IPS DF 6.9 (cell line): ENCODE measurements at places on chromosomes 3 and 15.

- H3K36me3 ChIP-seq: no peaks in the 10 kb centered on the region
- no peak for DNase-seq
- peaks cover 5% of the 10 kb centered on the region; the same call in 1 of the 2 replicates for H3K4me1 ChIP-seq
- H3K27ac ChIP-seq: no peak overlapping the region
Measured at GRCh38 chr3:13025090-13025489, 48.1 kb downstream of the IQSEC1 start.

- no peak overlapping the region for H3K27ac ChIP-seq
- no peaks in the 10 kb centered on the region for H3K27me3 ChIP-seq
- DNase-seq: no peak
- H3K4me3 ChIP-seq: no peak overlapping the region
Measured at GRCh38 chr15:101038327-101039003, 119.3 kb downstream of the LRRK1 start.

GRCh38 chr15:51350723-51351122 lies 9.3 kb downstream of the GLDN start:
- no peaks in the 10 kb centered on the region for H3K36me3 ChIP-seq
- no peaks in the 10 kb centered on the region for H3K4me1 ChIP-seq
- no peak overlapping the region for H3K27ac ChIP-seq

- no peak overlapping the region for H3K27ac ChIP-seq
- DNase-seq: no peak
- no peak overlapping the region for H3K4me3 ChIP-seq
- no peaks in the 10 kb centered on the region for H3K36me3 ChIP-seq
- no peaks in the 10 kb centered on the region for H3K27me3 ChIP-seq
Measured at GRCh38 chr3:171311784-171312183, 148.4 kb downstream of the TNIK start.

DNA sequence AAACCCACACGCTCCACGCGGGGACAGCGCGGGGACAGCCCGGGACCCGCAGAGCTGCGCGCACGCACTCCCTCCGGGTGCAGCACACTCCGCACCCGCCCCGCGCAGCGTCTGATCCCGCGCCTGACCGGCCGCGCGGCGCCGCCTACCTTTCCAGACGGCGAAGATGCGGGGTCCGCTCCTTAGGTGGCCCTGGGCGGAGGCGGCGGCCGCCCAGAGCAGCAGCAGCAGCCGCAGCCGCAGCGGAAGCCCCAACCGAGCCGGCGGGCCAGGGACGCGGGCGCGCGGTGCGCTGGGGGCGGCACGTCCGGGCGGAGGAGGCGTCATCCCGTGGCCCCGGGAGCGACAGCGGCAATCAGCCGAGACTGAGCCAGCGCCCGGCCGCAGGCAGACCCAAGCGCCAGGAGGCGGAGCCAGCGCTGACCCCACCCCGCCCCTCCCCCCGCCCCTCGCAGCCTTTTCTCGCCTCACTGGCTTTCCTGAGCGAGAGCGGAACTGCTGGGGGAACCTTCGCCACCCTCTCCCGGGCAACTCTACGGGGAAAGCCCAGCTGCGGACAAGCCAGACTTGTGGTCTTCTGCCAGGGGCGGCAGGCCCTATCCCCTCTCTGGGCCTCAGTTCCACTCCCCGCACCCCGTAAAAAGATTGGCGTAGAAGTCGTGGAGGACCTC lies at the start of gene SEMA7A:
Gene SEMA7A (minus strand): TSS at position 367 of the 671 bp plus-strand sequence. CDS start 40 bp downstream, at position 327.
- H3K27me3 ChIP-seq: no peaks in the 10 kb centered on the region; the same call in 1 of the 2 replicates
- DNase-seq: peak; percentile 48
- H3K4me1 ChIP-seq: 0 out of 2 replicates have a peak, but pooled peaks cover 2% of the 10 kb centered on the region
- no peak within 1 kb of the TSS for H3K27ac ChIP-seq
- H3K36me3 ChIP-seq: no peaks in the 10 kb centered on the region; the same call in 1 of the 2 replicates
- H3K4me3 ChIP-seq: peak within 1 kb of the TSS; percentile 86

- no peak overlapping the region for H3K4me3 ChIP-seq
- no peak overlapping the region for H3K27ac ChIP-seq
- DNase-seq: no peak
- H3K36me3 ChIP-seq: no peaks in the 10 kb centered on the region
Measured at GRCh38 chr3:134081211-134081610, 51.5 kb upstream of the SLCO2A1 start.

- H3K27me3 ChIP-seq: no peaks in the 10 kb centered on the region
- no peaks in the 10 kb centered on the region; the same call in 1 of the 2 replicates for H3K4me1 ChIP-seq
- H3K36me3 ChIP-seq: no peaks in the 10 kb centered on the region
Measured at GRCh38 chr3:69787436-69788168, 48.3 kb downstream of the MITF start.

DNA sequence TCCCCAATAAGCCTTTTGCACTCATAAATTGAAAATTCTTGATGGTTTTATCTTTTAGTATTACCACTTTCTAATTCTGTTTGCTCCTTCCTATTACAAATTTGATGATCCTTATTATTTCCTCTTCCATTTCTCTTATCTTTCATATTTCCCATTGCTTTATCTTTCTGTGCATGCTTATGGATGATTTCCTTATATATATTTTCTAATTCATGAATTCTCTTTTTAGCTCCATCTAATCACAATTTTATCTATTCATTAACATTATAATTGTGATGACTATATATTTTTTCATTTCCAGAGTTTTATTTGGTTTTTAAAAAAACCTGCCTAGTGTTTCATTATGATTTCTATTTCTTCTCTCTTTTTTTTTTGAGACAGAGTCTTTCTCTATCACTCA lies 17.9 kb downstream of the FOXL2NB start:
- H3K27me3 ChIP-seq: no peaks in the 10 kb centered on the region
- H3K4me3 ChIP-seq: no peak overlapping the region
- no peak overlapping the region for H3K27ac ChIP-seq
- H3K36me3 ChIP-seq: no peaks in the 10 kb centered on the region
- no peaks in the 10 kb centered on the region for H3K4me1 ChIP-seq

GRCh38 chr3:72473156-72473555 lies 375.1 kb downstream of the SHQ1 start:
- no peaks in the 10 kb centered on the region for H3K36me3 ChIP-seq
- no peak overlapping the region for H3K27ac ChIP-seq
- H3K4me3 ChIP-seq: no peak overlapping the region
- H3K27me3 ChIP-seq: no peaks in the 10 kb centered on the region
- H3K4me1 ChIP-seq: no peaks in the 10 kb centered on the region

DNA sequence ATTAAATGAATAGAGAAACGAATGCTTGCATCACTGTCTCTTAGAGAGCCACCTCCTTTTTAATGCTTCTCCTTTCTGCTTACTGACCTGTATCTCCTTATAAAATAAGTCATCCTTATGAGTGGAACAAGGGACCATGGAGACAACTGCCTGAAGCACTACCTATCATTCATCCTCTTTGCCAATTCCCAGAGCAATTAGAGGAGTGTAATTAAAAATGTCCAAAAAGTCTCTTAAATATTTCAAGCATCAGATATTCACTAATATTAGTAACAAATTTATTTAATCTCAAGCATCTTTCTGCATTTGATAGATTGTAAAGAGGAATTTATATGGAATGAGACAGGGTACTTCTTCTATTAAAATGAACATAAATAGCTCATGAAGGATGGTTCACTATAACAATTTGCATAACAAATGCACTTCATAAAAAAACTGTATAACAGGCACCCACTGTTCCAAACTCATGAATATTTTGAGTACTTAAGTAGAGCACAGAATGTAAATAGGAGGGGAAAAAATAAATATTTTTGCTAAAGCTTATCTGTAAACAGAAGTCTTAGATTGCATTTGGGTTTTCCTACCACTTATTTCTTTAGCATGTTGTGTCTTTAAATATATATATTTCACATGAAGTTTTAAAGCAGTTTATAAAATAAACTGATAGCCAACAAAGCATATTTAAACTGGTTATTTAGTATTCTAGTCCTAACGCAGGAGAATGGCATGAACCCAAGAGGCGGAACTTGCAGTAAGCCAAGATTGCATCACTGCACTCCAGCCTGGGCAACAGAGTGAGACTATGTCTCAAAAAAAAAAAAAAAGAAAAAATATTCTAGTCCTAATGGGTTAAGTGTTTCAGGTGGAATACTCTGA lies 269.3 kb downstream of the TBL1XR1 start:
- no peaks in the 10 kb centered on the region for H3K27me3 ChIP-seq
- no peak overlapping the region for H3K27ac ChIP-seq
- no peaks in the 10 kb centered on the region for H3K4me1 ChIP-seq

DNA sequence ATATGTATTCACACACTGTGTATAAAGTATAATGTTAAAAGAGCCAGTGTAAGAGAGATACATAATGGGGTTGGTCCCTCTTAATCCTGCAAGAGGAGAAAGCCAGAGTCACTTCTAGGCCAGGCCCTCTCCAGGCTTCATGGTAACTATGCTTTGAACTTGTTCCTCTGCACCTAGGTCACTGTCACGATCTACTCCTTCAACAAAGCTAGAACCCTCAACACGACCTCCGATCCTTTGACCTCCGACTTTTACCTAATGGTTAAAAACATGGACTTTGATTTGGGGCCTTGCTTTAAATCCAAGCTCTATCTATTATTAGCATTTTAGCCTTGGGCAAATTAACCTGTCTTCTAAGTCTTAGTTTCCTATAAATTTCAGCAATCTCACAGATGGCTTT lies 153.9 kb upstream of the NR2E3 start:
- no peaks in the 10 kb centered on the region for H3K4me1 ChIP-seq
- DNase-seq: no peak
- H3K36me3 ChIP-seq: no peaks in the 10 kb centered on the region
- H3K4me3 ChIP-seq: no peak overlapping the region
- no peak overlapping the region for H3K27ac ChIP-seq
- no peaks in the 10 kb centered on the region for H3K27me3 ChIP-seq

DNA sequence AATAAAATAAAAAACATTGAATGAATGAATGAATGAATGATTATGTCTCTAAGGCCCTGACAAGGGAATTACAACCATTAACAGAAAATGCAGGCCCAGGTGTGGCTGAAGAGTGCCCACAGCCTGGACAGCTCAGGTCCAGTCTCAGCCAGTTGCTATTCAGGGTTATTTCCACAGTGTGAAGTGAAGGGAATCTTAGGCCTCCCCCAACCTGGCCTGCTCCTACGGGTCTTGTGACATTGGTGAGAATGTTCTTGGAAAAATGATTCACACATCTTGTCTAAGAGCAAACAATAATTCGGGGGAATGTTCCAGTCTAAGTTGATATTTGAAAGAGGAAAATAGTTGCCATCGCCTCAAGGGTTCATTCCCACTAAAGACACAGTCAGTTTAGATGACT lies 37.0 kb downstream of the MINDY4B start:
- no peaks in the 10 kb centered on the region for H3K27me3 ChIP-seq
- no peak for DNase-seq
- H3K27ac ChIP-seq: no peak overlapping the region
- no peaks in the 10 kb centered on the region for H3K36me3 ChIP-seq

DNA sequence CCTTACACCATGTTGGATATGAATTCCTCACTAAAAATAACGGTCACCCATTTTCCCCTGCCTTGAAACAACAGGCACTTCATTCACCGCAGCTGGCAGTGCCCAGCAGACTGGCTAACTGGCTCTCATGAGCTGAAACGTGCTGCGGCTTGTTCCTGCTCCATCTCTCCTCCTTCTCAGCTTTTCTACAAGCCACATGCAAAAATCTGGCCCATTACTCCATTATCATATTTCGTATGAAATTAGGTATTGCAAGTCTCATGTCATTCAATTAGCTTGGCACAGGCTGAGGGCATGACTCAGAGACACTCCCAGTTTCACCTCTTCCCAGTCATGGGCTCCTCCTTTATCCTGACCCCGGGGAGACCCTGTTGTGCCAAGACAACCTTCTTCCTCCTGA lies 60.0 kb downstream of the MAGEF1 start:
- H3K36me3 ChIP-seq: no peaks in the 10 kb centered on the region
- H3K27me3 ChIP-seq: no peaks in the 10 kb centered on the region
- H3K27ac ChIP-seq: no peak overlapping the region
- H3K4me1 ChIP-seq: peaks cover 2% of the 10 kb centered on the region; the same call in 1 of the 2 replicates

GRCh38 chr3:15331606-15332404 lies 581 bp downstream of the SH3BP5 start:
- H3K36me3 ChIP-seq: no peaks in the 10 kb centered on the region
- DNase-seq: no peak
- peaks cover 3% of the 10 kb centered on the region; the same call in 1 of the 2 replicates for H3K27me3 ChIP-seq
- peaks cover 1% of the 10 kb centered on the region; the same call in 1 of the 2 replicates for H3K4me1 ChIP-seq

DNA sequence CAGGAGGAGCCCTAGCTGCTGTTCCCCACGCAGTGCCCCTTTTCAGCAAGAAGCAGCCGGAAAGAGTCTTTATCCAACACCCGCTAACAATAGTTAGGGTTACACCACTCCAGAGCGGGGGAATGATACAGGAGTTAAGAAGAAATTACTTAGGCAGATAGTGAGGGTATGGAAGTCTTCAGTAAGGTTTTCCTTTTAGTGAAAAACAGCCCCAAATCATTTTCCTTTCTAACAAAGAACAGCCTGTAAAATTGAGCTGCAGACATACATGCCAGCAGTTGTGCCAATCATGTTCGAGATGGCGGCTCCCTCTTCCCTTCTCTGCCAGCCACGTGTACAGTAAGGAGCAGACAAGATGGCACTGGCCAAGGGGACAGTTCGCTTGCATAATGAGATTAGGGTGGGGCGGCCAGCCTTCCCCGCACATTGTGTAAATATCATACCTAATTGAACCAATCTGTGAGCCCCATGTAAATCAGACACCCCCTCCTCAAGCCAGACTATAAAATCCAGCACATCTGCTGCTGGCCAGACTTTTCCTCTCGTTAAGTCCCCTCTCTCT lies 18.5 kb upstream of the SENP5 start:
- no peak for DNase-seq
- no peak overlapping the region for H3K27ac ChIP-seq
- H3K4me1 ChIP-seq: no peaks in the 10 kb centered on the region
- H3K36me3 ChIP-seq: no peaks in the 10 kb centered on the region
- no peak overlapping the region for H3K4me3 ChIP-seq
- H3K27me3 ChIP-seq: no peaks in the 10 kb centered on the region

DNA sequence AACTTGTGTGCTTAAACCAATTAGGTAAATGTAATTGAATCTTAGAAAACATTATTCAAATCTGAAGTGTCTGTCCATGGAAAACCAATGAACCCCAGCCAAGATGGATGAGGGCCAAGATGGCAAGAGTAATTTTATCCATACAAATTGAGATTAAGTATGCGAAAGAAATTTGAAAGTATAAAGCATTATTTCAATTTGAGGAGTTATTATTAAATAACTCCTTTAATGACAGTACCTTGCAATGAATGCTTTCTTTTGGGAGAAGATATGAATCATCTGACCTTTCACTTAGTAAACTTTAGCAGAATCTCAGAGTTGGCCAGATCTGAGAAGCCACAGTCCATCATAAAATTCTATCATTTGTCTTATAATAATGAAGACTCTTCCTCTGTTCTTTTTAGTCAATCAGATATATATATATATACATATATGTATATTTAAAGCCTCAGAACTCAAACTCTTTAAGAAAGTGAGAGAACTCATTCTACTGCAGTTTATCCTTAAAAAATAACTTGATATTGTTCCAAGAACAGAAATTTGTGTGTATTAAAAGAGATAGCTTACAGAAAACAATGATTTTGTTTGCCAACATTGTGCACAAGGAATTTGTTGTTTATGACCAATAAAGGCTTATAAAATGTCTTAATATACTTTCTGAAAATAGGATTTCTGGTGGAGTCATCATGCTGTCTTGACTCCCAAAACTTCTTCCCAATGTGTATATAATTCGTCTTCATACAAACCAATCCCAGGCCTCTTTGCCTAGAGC lies 434.8 kb upstream of the THBS1 start:
- H3K4me1 ChIP-seq: no peaks in the 10 kb centered on the region
- H3K27me3 ChIP-seq: no peaks in the 10 kb centered on the region
- H3K27ac ChIP-seq: no peak overlapping the region

- H3K4me3 ChIP-seq: no peak overlapping the region
- DNase-seq: no peak
- no peaks in the 10 kb centered on the region for H3K27me3 ChIP-seq
- H3K4me1 ChIP-seq: peaks cover 1% of the 10 kb centered on the region; the same call in 1 of the 2 replicates
- no peak overlapping the region for H3K27ac ChIP-seq
- H3K36me3 ChIP-seq: no peaks in the 10 kb centered on the region
Measured at GRCh38 chr3:134260987-134261386, 10.3 kb upstream of the RYK start.
